ENCODE measurements at places on chromosomes 7 and 10.

DNA sequence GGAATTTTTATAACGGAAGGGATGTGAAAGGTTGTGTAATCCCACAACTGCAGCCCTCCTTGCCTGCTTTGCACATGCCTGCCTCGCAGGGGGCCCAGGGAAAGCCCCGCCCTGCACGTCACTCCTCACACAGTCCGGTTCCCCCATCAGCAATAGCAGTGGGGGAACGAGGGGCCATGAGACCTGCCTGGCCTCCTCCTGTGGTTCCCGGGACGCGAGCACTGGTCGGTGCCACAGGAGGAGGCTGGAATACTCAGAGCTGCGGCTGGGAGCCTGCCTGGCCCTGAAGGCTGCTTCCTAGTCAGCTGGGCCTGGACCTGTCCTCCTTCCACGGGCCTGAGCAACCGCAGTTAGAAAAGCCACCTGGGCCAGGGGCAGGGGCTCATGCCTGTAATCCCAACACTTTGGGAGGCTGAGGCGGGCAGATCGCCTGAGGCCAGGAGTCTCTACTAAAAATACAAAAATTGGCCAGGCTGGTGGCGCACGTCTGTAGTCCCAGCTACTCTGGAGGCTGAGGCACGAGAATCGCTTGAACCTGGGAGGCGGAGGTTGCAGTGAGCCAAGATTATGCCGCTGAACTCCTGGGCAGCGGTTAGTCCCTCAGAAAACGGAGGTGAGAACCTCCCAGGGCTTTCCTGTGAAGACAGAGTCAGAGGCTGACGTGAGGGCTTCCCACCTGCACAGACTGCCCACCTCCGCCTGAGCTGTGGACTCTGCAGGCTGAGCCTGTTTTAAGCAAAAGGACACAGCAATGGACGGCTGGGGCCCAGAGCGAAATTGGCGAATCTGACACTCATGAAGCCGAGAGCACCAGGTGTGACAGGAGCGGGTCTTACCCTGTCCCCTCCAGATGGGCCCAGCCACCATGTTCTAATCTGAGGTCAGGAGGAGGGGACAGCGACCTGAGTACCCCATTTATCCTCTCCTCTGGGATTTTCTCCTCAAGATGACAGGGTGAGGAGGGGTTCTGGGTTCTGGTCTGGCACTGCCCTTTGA, 52.9 kb downstream of the VIPR2 start:
- DNase-seq, result no peak

GRCh38 chr7:32594965-32595490, 99.7 kb downstream of the AVL9 start:
- no peak for DNase-seq

DNA sequence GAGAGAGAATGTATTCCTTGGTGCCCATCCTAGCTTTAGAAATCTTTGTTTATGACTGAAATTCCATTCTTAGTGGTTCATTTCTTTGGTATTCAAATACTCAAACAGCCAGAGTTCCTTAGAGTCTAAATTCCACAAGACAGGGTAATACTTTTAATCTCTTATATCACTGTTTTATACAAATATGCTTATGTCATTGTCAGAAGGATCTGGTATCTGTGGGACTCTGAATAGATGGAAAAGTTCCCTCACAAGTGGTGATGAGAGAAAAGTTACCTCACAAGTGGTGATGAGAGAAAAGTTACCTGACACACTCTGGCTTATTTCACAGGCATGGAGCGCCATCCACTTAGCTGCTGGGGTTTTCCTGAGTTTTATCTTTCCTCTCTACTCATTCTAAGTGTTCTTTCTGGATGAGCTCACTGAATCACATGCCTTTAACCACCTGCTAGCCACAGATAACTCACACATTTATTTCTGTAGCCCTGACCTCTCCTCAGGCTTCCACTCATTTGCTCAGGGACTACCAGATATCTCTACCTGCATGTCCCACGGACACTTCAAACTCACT, 784.0 kb downstream of the SUGCT start:
- DNase-seq, result no peak

DNA sequence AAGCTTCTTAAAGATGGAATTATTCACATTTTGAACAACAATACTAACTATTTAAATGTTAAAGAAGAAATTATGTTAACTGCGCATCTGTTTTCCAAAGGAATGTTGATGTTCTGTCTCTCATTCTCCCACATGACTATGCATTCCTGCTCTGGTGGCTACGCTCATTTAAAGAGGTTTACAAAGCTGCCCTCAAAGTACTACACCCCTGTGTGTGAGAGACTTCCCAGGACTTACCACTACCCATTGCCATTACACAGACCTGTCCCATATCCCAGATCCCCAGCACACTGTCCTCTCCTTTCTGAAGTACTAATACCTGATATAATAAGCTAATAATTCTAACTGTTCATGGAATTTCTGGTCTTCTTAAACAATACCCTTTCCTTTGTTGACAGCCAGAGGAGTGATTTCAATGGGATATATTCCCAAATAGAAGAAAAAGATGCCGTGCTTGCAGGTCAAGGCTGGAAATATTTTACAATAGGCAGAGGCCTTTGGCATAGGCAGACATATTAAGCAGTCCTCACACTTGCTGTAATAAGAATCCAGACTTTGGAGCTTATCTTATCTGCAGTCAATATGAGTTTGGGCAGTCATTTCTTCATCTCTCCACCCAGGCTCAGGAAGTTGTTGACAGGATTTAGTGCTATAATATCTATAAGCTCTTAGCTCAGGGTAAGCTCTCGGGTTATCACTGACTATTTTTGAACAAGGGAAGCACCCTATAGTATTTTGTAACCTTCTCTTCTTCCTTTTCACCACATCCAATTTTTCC, 12.2 kb downstream of the LIPF start:
- DNase-seq, result no peak

- no peak for DNase-seq
These were observed 78.3 kb downstream of the SH3PXD2A start for GRCh38 chr10:103776878-103777591.

GRCh38 chr7:43693687-43694398, 35.5 kb downstream of the COA1 start:
- DNase-seq, result no peak

DNA sequence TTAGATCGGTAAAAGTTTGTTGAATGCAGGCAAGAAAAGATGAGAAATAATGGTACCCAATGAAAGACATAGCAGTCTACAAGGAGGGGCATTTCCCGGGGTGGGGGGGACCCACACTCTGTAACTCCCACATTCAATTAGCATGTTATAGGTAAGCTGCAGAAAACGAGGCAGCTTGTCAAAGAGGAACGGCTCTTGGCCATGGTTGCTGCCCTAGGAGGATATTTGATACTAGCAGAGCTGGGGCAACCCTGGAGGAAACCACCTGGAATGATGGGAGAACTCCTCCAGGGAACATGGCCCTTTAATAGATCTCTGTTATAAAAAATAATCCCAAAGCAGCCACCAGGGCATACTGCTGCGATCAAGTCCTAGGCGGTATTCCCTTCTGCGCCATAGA, 98.5 kb downstream of the EGFR start:
- no peak for DNase-seq
